ENCODE measurements at places on chromosomes 11 and 22. TPM values are rescaled to one million over a fixed set of nuclear protein-coding genes. Genes with fewer than 3 reads are reported as not detected.

DNA sequence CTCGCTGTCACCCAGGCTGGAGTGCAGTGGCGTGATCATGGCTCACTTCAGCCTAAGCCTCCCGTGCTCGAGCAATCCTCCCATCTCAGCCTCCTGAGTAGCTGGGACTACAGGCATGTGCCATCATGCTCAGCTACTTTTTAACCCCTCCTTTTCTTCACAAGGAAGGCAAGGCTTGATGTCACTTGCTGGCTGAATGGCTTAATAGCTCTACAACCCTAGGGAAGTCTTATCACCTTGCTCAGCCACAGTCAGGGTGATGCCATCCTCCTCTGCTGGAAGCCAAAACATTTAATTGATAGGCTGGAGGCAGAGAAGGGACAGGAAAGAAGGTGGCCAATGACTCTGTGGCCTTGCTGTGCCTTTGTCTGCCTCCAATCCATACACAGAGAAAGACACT lies 131.9 kb downstream of the MED15 start:
- peaks cover 14% of the 10 kb centered on the region for H3K4me1 ChIP-seq
- H3K36me3 ChIP-seq: no peaks in the 10 kb centered on the region
- H3K27me3 ChIP-seq: peaks cover 12% of the 10 kb centered on the region

GRCh38 chr11:86594746-86595145 lies 77.7 kb downstream of the ME3 start:
- H3K27ac ChIP-seq: no peak overlapping the region
- peaks cover 16% of the 10 kb centered on the region for H3K4me1 ChIP-seq
- H3K27me3 ChIP-seq: no peaks in the 10 kb centered on the region
- no peak overlapping the region for H3K4me3 ChIP-seq
- H3K36me3 ChIP-seq: peaks cover 2% of the 10 kb centered on the region
- no peak for DNase-seq

GRCh38 chr11:12409621-12410005 lies 32.2 kb downstream of the PARVA start:
- no peak for DNase-seq
- no peak overlapping the region for H3K4me3 ChIP-seq
- no peaks in the 10 kb centered on the region for H3K27me3 ChIP-seq
- H3K27ac ChIP-seq: no peak overlapping the region
- peaks cover 50% of the 10 kb centered on the region for H3K4me1 ChIP-seq
- H3K36me3 ChIP-seq: peaks cover 2% of the 10 kb centered on the region

DNA sequence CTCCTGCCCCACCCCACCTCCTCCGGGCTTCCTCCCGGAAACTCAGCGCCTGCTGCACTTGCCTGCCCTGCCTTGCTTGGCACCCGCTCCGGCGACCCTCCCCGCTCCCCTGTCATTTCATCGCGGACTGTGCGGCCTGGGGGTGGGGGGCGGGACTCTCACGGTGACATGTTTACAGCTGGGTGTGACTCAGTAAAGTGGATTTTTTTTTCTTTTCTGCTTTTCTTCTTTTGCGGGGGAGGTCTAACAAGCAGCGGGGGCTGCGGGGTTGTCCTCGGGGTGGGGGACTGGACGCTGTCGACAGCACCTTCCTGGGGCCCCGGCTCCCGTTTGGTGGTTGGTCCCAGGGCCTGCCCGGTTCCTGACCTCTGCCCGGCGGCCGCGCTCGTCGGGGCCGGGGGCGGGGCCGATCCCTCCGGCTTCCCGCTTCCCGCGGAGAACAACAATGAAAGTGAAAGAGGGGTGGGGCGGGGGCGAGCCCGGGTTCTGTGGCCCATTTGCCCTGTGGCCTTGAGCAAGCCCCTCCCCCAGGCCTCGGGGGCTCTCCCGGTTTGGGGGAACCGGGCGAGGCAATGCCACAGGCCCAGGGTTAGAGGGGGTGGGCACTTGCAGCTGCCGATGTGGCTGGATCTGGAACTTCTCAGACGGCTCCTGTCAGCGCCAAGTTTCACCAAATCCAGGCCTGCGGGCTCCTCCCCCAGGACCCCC lies 975 bp upstream of the MDK start:
- no peaks in the 10 kb centered on the region for H3K27me3 ChIP-seq
- H3K27ac ChIP-seq: peak overlapping the region; percentile 91
- DNase-seq: no peak

- no peaks in the 10 kb centered on the region for H3K4me1 ChIP-seq
- no peak for DNase-seq
- no peaks in the 10 kb centered on the region for H3K27me3 ChIP-seq
- no peak overlapping the region for H3K4me3 ChIP-seq
Observed at GRCh38 chr11:70540196-70540595, 141.9 kb downstream of the CTTN start.

DNA sequence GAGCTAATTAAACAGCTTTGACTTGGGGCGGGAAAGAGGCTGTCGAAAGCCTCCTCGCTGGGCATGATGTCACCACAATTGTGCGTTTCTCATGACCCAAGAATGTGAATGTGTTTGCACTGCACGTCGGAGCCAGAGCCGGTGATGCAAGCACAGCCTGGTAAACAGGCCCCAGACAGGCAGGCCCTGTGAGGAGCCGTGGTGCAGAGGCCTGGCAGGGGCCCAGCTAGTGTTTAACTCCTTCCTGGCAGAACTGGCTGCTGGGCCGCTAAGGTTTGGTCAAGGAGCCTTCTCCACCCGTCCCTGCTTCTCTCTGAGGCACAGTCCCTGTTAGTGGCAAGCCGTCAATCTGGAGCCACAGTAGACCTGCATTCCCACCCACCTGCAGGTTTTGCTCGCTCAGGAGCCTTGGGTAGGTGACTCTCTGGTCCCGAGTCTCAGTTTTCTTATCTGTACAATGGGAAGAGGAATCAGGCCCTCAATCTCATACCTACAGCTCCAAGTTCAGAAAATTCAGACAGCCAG lies 25.4 kb upstream of the SMTN start:
- no peaks in the 10 kb centered on the region for H3K36me3 ChIP-seq
- H3K4me3 ChIP-seq: no peak overlapping the region
- peak overlapping the region; percentile 83 for H3K27ac ChIP-seq
- DNase-seq: peak; percentile 76
- H3K4me1 ChIP-seq: peaks cover 40% of the 10 kb centered on the region
- no peaks in the 10 kb centered on the region for H3K27me3 ChIP-seq

DNA sequence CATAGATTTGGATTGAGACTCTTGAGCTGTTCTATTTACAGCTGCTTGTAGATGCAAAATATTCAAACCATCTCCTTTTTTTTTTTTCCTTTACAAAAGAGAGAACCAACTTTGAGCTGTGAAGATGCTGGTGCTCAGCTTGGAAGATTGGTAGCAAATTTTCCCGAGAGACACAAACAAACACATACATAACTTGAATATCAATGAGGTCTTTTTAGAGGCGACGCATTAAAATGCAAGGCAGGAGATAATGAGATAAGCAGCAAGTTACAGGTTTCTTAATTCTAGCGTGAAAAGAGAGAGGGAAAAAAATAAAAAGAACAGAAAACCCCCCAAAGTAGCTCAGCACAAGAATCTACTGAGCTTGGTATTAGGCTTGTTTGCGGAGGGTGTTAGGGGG lies 247.0 kb upstream of the SORL1-AS1 start:
- H3K27me3 ChIP-seq: no peaks in the 10 kb centered on the region
- no peaks in the 10 kb centered on the region for H3K36me3 ChIP-seq
- no peak overlapping the region for H3K4me3 ChIP-seq
- peaks cover 22% of the 10 kb centered on the region for H3K4me1 ChIP-seq
- H3K27ac ChIP-seq: no peak overlapping the region
- no peak for DNase-seq

DNA sequence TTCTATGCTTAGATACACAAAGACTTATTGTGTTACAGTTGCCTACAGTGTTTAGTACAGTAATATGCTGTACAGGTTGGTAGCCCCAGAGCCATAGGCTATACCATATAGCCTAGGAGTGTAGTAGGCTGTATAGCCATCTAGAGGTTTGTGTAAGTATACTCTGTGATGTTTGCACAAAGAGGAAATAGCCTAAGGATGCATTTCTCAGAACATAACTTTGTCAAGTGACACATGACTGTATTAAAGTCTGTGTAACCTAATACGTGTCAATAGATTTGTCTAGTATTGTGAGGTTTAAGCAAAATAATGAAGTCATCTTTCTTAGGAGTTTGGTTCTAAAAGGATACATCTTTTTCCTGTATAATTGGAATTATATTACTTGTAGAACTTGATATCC lies 5.5 kb downstream of the ZC3H12C start:
- H3K4me3 ChIP-seq: no peak overlapping the region
- H3K4me1 ChIP-seq: peaks cover 41% of the 10 kb centered on the region
- H3K36me3 ChIP-seq: peaks cover 16% of the 10 kb centered on the region
- H3K27me3 ChIP-seq: no peaks in the 10 kb centered on the region
- no peak for DNase-seq

GRCh38 chr11:78270971-78271370 lies 82.3 kb downstream of the USP35 start:
- H3K36me3 ChIP-seq: peaks cover 41% of the 10 kb centered on the region
- H3K27me3 ChIP-seq: no peaks in the 10 kb centered on the region
- no peak for DNase-seq
- H3K4me3 ChIP-seq: no peak overlapping the region
- no peak overlapping the region for H3K27ac ChIP-seq

- no peaks in the 10 kb centered on the region for H3K36me3 ChIP-seq
- no peak for DNase-seq
- peaks cover 3% of the 10 kb centered on the region for H3K4me1 ChIP-seq
Observed at GRCh38 chr22:22996511-22997261, 73.6 kb upstream of the GNAZ start.

DNA sequence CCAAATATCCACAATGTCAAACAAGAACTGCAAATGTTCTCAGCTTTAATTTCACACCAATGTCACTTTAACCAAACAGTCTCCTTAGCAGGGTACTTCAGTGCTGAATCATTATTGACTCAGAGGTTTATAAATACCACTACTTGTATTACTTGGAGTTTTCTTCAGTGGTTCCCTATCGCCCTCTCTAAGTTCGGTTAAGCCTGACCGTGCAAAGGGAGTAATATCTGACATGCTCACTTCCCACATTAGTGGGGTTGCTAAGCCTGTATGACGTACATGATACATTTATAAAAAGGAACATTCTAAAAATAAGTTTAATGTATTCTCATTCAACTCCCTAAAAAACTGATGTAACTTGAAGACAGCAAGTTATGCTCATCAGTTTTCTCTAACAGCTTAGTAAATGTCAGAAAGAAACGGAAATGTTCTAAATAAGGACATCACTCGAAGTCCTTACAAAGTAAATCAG lies 93.1 kb upstream of the ZC3H12C start:
- no peak overlapping the region for H3K4me3 ChIP-seq
- no peaks in the 10 kb centered on the region for H3K36me3 ChIP-seq
- H3K4me1 ChIP-seq: peaks cover 5% of the 10 kb centered on the region

DNA sequence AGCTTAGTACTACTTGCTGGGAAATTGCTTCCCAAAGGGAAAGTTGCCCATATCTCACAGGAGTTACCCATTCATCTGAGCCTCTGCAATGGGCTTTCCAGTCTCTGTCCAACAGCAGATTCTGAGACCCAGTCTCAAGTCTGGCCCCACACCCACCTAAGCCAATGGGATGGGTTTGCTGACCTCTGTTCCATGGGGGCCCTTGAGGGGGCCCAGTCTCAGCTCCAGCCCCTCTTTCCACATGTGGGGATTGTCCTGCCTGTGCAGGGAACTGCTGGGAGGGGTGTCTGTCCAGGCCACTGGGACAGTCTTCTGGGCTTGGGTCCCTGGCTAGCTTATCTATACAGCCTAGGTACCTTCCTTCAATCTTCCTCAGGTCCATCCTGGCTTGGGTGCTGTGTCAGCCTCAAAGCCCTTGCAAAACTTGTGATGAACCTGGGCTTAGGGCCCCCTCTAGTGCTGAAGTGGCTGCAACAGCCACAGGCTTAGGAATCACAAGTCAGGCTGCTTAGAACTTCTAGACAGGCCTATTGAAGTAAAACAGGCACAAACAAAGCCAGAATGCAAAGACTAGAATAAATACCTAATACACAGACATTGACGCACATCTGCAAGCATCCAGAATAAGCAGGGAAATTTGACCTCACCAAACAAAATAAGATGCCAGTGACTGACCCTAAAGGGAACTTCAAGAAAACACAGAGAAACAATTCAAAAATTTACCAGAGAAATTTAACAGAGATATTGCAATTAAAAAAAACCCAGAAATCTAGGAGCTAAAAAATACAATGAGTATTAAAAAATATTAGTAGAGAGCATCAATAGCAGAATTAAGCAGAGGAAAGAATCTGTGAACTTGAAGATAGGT lies 11.7 kb upstream of the PATL1 start:
- no peak overlapping the region for H3K4me3 ChIP-seq
- peaks cover 3% of the 10 kb centered on the region for H3K27me3 ChIP-seq
- no peaks in the 10 kb centered on the region for H3K36me3 ChIP-seq
- peak overlapping the region; percentile 11 for H3K27ac ChIP-seq
- DNase-seq: peak; percentile 70

- no peak overlapping the region for H3K4me3 ChIP-seq
- no peak for DNase-seq
- H3K27me3 ChIP-seq: peaks cover 8% of the 10 kb centered on the region
- H3K27ac ChIP-seq: no peak overlapping the region
Observed at GRCh38 chr11:130441719-130442118, 6.7 kb upstream of the ADAMTS15 start.

DNA sequence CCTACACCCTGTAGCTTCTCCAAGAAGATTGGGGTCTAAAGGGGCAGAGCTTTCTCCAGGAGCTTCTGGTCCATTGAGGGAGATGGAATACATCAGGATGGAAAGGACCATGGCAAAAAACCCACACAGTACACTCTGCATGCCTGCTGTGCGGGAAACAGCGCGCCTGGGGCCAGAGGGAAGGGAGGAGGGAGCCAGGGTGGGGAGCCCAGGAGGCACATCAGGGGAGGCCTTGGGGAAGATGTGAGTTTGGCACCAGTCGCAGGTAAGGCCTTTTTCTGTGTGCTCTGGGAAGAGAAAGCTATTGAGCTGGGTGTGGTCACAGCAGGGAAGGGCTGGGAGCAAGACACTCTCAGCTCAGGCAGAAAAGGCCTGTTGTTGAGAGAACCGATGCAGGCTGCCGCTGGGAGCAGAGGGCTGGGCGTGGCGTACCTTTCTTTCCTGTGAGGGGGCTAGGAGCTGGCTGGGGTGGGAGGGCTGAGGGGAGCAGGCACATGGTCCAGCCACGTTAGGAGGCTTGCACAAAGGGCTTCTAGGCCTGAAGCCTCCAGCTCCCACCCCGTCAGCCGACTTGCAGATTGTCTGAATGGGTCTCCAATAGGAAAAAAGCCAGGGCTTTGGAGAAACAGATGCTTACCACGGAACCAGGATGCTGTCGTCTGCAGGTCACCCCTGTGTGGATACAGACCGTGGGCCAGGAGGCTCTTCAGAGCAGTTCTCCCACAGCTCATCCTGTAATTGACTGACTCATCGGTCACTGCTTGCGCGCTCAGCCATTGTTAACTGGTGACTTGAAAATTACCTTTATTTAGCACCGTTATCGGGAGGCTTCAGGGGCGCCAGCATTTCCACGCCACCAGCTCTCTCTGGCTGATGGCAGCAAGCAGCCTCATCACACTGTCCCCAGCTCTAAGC lies 237.3 kb downstream of the ST3GAL4 start:
- H3K4me3 ChIP-seq: no peak overlapping the region
- H3K36me3 ChIP-seq: no peaks in the 10 kb centered on the region
- peaks cover 13% of the 10 kb centered on the region for H3K4me1 ChIP-seq

SCGB1C1 gene
- not detected for total RNA-seq

SNX19 gene
- 56.8 TPM for total RNA-seq

NLRP14 gene
- 0.54 TPM for total RNA-seq

EXPH5 gene
- 27.2 TPM for total RNA-seq

ARL14EP gene
- total RNA-seq: 28.4 TPM

CRYBB3 gene
- 0.54 TPM for total RNA-seq

UBQLNL gene
- total RNA-seq: 1.9 TPM

DGAT2 gene
- 1.3 TPM for total RNA-seq

GRIA4 gene
- 144 TPM for total RNA-seq

KIAA0930 gene
- 31.1 TPM for total RNA-seq

INSC gene
- total RNA-seq: not detected

Data from mesothelial cell of epicardium (in vitro differentiated cells).